ENCODE measurements at places on chromosomes 6 and 20.

DNA sequence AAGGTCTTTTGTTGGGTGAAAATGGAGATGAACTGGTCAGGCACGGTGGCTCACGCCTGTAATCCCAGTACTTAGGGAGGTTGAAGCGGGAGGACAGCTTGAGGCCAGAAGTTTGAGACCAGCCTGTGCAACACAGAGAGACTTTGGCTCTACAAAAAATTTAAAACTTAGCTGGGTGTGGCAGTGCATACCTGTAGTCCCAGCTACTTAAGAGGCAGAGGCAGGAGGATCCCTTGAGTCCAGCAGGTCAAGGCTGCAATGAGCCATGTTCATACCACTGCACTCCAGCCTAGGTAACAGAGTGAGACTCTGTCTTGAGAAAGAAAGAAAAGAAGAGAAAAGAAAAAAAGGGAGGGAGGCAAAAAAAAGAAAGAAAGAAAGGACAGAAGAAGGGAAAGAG is 90.9 kb upstream of the NFATC2 start:
- DNase-seq: no peak

- no peak for DNase-seq
Observed at GRCh38 chr6:82924799-82925535, 140.7 kb downstream of the UBE3D start.

DNA sequence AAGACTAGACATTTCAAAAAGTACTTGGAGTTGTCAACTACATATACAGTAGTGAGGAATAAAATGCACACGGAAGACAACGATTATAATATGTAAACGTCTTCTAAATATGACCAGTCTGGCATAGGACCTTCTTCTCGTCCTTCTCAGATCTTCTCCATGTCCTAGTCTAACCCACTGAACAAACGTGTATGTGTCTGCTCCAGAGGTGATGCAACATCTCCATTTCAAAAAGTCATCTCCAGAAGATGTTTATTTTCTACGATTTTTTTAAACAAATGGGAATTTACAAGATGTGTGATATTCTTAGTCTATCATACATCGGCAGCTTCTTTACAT is 89.9 kb downstream of the GPX5 start:
- DNase-seq: no peak

DNA sequence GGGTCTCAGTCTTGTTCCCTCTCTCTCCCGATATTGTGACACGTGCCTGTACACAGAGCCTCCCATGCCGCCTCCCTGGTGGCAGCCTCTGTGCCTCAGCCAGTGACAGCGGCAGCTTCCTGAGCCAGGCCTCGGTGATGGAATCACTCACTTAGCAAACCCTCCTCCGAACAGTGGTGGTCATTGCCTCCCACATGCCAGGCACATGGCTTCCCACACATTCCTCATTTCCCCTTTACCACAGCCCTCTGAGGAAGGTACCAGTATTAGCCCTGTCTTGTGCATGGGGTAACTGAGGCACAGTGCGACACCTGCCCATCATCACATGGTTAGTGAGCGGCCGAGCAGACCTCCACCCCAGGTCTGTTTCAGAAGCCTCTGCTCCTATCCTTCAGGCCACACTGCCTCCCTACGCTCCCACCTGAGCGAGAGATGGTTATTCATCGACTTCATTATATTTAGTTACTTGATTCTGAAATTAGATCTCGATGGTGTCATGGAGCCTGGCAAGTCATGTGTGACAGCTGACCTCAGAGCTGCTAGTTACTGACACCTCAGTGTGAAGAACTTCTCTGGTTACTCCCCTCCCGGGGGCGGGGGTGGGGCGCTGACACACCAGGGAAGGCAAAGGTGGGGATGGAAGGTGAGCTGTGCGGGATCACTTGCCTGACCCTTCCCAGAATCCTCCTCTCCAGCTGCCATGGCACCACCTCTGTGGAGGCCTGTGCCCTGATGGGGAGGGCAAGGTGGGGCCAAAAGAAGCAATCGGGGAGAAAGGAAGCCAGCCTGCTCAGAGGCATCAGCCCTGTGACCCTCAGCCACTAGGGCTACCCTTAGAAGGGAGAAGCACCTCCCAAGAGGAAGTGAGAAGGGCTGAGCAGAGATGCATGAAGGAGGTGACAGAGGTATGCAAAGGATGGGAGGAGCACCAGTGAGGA is 17.9 kb downstream of the MDGA1 start:
- no peak for DNase-seq

DNA sequence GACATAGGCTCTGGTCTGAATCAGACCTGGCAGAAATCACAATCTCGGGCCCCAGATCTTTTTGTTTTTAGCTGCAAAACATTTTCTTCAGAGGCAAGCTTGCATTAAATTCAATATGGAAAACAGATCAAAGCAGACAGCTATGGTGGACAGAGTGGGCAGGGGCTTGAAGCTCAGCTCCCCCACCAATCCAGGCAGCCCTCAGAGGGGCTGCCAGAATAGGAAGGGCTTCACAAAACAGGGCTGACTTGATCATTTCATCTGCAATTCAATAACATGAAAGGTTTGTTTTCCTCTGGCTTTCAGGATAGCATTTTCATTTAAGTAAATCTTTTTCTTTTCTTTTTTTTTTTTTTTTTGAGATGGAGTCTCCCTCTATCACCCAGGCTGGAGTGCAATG is 49.2 kb upstream of the ALDH8A1 start:
- no peak for DNase-seq

DNA sequence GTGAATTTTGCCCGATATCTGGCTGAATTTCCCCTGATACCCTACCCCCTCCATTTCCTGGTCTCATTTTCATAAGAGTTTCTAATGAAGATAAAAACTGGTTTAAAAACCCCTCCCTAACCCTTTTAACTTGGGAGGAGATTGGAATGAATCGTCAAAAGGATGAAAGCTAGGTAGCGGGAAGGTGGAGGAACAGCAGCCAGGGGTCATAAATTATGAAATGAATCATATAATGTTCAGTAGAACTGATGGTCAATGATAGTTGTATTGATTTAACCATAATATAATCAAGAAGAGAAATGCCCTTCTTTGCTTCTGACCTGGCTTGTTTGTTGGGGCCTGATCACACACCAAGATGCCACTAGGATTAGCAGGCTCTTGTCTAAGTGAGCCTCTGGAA is 38.5 kb upstream of the SGK1 start:
- DNase-seq: no peak

DNA sequence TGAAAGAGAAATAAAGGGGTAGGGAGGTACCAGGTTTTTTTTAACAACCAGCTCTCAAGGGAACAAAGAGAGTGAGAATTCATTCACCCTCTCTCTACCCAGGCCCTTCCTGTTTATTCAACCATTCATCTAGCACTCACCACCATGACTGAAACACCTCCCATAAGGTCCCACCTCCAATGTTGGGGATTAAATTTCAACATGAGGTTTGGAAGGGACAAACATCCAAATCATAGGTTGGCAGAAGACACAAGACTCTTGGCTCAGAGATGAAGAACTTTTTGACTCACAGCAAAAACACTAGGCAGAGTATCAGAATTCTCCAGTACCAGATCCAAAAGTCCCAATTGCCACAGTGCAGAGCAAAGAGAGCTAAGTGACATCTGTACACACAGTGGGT is 186.3 kb downstream of the EDN1 start:
- DNase-seq: no peak

GRCh38 chr20:63686492-63687321 is 9.7 kb upstream of the TNFRSF6B start:
- DNase-seq: no peak

All from NCI-H345 (cell line).